ENCODE measurements at places on chromosomes 16 and 17.

- DNase-seq: no peak
Measured at GRCh38 chr16:8402981-8403843, 187.1 kb downstream of the TMEM114 start.

DNA sequence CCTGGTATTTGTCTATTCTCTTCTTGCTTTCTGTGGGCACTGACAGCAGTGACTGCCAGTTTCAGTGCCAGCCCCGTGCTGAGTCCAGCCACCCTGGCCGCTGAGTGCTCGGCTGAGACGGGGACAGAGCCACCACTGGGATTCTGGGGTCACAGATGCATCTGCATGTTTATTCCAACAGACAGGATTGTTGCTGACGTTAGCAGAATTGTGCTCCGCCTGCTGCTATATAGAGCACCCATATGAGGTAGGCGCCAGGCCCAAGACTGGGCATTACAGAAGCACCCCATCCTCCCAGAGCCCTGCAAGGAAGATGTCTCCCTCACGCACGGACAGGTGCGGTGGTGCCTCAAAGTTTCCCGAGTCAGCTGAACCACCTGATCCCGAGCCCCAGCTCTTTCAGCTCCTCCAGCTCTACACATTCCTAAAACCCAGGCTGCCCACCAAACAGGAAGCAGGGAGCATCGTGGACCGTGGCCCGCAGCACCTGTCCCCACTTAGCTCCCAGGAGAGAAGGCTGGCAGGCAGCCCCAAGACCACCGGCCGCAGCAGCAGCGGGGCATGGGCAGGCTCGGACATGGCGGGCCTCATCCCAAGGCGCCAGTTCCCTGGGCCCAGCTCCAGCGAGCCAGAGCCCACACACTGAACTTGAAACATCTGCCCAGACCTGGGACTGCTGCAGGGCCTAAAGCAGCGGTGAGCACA lies 44.9 kb upstream of the RASD1 start:
- no peak for DNase-seq

GRCh38 chr17:40417258-40417608 lies 463 bp downstream of the TOP2A start:
- DNase-seq: no peak

DNA sequence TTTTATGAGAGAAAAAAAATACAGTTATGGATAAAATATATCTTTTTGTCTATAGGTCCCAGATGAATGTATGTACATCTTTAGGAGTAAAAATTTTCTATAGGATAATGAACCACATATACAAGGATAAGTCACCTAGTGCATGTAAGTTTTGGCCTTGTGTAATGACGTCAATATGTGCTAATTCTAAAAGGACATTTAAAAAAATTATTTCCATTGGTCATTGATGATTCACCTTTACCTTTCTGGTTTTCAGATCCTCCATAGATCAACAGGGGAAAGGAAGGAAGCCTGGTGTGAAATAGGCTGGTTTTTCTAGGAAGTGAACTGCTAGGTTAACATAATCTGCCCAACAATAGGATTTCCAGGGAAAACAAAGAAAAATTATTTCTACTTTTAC lies 684.3 kb upstream of the SOX9 start:
- no peak for DNase-seq

- DNase-seq: no peak
Measured at GRCh38 chr17:8916466-8916865, 49.0 kb upstream of the PIK3R6 start.

DNA sequence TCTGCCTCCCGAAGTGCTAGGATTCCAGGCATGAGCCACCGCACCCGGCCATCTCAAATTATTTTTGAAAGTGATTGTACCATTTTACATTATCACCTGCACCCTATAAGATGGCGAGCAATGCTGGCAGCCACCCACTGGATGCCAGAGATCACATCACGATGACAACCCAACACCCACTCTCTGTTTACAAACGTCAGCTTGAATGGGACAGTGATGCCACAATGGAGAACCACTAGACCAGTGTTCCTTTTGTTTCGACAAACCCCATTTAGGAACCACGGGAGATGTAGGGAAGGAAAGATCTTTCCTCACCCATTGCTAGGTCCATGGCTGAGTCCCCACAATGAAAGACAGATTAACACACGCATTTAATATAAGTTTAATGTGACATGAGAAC lies 20.1 kb upstream of the HAPSTR1 start:
- no peak for DNase-seq

DNA sequence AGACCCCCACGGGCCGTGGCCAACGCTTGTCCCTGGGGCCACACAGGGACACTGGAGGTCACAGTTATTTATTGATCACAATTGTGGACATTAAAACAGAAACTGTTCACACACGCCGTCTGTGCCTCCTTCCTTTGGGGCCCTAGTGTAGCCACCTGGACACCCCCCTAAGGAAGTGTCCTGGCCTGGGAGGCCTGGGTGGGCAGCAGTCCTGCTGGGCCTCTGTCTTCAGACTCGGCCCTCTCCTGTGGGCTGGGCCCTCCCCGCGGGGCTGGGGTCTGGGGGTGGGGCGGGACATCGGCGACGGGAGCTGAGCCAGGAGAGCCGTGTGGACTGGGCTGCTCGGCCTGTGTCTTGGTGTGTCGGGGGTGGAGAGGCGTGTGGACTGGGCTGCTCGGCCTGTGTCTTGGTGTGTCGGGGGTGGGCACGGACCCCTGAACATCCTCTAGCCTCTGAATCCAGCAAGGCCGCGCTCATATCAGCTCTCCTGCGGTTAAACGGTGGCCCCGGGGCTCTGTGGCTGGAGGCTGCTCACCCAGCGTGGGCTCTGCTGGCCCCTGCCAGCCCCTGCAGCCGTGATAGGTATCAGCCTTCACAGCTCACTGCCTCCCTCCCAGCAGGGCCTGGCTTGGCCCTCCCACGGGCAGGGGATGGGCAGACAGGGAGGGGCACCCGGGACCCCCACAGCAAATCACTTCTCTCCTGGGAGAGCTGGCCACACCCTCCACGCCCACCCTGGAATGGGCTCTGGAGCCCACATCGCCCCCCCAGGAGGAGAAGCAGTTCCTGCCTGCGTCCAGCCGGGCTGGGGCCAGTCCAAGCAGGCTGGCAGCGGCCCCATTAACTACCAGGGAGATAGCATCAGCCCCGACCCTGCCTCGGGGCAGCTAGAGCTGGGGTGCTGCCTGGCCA lies 1.1 kb upstream of the NHLRC4 start:
- DNase-seq: no peak

DNA sequence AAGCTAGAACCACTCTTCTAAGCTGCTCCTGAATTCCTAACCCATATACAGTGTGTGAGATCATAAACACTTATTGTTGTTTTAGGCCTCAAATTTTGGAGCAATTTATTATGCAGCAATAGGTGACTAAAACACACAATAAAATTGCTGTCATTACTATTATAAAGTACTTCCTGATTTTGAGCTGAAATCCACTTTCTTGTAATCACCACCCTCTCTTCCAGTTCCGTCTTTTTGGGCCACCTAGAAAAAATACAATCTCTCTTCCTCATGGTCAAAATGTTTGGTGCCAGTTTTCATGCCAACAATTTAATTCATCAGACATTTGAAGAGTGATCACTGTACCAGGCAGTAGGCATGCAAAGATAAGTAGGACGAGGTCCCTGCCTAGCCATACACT lies 43.3 kb upstream of the NF1 start:
- no peak for DNase-seq

- peak; percentile 83 for DNase-seq
Measured at GRCh38 chr17:50783193-50783660, 15.9 kb upstream of the ANKRD40CL start.

DNA sequence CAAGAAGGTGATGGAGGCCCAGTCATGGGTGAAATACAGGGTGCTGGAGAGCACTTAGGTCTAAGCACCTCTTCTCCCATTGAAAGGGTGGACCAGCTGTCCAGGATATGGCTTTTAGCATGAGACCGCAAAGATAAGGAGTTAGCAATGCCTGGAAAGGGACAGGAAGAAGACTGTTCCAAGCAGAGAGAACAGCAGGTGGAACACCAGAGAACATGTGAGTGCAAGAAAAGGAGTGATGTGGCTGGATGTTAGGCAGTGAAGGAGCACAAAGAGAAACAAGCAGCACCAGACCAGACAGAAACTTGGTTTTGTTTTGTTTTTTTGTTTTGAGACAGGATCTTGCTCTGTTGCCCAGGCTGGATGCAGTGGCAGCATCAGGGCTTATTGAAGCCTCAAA lies 45.4 kb upstream of the CCL1 start:
- no peak for DNase-seq

- no peak for DNase-seq
Measured at GRCh38 chr17:73391331-73392265, 79.8 kb upstream of the CDC42EP4 start.

DNA sequence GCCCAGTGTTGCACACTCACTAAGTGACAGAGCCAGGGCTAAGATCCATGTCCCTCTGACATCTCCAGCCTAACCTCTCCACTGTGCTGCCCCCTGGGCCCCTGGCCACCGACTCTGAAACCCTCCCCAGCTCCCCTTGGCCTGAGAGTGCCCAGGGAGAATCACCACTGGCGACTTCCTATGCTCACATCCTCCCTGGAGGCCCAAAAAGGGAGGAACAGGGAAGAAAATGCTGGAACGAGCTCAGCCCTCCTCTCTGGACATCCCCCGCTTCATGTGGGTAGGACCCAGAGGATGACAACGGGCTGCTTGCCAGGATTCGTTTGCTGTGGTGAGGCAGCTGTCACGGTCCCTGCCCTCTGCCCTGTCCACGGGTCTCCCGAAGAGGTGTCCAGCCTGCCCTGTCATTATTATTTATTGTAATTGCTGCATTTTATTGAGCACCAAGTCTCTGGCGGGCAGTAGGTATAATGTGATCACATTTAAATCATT lies 153.5 kb upstream of the RPL38 start:
- no peak for DNase-seq

DNA sequence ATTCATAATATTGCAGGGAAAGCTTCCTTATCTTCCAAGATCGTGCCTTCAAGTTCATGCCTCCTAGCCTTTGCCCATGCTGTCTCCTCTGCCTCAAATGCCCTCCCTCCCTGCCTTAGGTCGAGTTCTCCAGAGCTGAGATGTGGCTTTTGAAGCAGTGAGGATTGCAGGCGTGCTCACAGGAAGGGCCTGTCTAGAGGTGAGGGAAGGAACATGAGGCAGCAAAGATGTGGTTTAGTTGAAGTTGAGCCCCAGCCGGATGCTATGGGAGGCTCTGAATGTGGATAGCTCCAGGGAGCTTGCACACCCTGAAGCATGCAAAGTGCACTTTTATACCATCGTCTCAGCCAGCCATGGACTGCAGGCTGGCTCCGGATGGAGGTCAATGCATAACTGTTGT lies 754.6 kb upstream of the EEF2KMT start:
- DNase-seq: no peak

DNA sequence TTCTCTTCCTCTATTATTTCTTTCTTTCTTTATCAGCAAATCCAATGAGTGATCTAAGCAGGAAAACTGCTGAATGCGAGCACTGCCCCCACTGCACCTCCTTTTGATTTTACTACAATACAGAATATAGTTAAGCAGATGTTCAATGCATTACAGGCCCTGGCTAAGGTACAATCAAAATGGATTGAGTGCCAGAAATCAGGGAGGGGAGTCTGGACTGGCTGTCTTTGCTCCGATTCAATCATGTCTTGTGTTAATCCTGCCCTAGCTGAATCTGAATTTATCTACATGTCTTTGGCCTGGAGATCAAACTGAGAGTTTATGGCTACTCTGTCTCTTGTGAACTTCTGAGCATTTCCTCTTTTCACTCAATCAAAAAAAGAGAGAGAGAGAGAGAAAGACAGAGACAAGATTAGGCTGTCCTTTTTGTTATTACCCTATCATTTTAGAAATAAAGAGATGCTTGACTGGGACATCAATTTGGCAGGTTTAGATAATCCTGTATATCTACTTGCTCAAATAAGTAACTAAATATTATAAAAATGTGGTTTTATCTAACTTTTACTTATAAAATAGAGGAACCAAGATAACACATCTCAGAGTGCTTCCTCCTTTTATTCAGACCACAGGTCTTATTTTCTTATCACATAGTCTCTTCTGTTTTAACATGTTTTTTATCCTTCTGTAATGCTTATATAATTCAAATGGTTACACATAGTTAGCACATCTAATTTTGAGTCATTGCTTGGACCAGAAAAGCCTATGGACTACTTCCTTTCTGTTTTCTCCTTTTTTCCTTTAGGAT lies 656.2 kb downstream of the KCNJ2 start:
- DNase-seq: no peak

DNA sequence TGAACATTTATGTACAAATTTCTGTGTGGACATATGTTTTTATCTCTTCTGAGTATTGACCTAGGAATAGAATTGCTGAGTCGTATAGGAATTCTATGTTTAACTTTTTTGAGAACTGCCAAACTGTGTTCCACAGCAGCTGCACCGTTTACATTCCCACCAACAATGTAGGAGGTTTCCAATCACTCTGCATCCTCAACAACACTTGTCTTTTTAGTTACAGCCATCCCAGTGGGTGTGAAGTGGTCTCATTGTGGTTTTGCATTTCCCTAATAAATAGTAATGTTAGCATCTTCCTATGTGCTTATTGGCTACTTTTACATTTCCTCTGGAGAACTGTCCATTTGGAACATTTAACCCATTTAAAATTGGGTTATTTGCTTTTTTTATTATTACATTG lies 36.6 kb upstream of the NACA2 start:
- DNase-seq: no peak

- DNase-seq: no peak
Measured at GRCh38 chr16:61836804-61837393, 199.3 kb downstream of the CDH8 start.

GRCh38 chr17:39751637-39752036 lies 13.9 kb downstream of the GRB7 start:
- no peak for DNase-seq

DNA sequence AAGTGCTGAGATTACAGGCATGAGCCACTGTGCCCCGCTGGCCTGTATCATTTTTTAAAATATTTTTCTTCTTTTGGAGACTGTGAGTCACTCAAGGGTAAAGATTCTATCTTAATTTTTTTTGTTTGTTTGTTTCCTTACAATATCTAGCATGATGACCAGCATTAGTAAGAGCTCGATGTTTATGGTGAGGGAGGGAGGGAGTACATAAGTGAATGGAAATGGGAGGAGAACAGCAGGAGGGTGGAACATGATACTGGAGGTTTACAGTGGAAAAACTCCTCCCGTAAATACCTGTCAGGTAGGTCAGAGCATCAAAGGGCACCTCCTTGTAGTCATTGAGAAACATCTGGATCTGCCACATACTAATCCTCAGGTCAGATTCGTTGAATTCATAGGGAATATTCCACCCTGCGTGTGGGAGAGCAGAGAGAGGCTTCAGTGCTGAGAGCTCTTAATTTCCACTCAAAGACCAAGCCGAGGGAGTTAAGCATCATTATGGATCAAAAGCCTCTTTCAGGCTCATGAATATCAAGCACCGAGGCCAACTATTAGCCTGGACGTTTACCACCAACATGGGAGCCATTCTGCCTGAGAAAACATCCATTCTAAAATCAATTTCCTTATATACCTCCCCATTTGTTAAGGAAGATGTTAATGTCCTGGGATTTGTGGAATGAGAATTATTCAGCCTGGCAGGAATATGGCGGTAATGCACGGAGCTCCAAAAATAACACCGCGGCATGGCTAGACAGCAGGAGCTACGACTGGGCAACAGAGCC lies 51.8 kb downstream of the LYRM1 start:
- DNase-seq: no peak

GRCh38 chr16:10918294-10919002 lies 23.8 kb downstream of the DEXI start:
- peak; percentile 74 for DNase-seq

- DNase-seq: peak; percentile 56
Measured at GRCh38 chr16:66905633-66906539, 12.8 kb downstream of the CDH16 start.

GRCh38 chr17:61904094-61904710 lies 23.6 kb downstream of the INTS2 start:
- DNase-seq: no peak
